ENCODE measurements at places on chromosomes 7 and 10.

DNA sequence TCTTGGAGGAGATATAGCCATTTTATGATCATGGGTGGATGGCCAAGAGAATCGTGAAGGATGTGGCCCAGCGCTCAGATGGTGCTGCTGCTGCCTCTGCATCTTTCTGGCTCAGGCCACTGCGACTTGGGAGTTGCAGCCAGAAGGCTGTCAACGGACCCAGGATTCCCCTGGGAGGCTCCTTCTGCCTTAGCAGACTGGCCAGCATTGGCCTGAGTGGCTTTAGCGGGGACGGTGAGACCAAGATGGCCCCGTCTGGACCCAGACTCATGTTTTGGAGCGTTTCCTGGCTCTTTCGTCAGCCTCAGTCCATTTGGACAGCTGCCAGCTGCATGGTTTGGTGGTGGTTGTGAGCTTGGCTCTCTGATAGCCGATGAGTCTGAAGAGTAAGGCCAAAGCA lies 97.2 kb downstream of the GALNT17 start:
- no peak for DNase-seq

DNA sequence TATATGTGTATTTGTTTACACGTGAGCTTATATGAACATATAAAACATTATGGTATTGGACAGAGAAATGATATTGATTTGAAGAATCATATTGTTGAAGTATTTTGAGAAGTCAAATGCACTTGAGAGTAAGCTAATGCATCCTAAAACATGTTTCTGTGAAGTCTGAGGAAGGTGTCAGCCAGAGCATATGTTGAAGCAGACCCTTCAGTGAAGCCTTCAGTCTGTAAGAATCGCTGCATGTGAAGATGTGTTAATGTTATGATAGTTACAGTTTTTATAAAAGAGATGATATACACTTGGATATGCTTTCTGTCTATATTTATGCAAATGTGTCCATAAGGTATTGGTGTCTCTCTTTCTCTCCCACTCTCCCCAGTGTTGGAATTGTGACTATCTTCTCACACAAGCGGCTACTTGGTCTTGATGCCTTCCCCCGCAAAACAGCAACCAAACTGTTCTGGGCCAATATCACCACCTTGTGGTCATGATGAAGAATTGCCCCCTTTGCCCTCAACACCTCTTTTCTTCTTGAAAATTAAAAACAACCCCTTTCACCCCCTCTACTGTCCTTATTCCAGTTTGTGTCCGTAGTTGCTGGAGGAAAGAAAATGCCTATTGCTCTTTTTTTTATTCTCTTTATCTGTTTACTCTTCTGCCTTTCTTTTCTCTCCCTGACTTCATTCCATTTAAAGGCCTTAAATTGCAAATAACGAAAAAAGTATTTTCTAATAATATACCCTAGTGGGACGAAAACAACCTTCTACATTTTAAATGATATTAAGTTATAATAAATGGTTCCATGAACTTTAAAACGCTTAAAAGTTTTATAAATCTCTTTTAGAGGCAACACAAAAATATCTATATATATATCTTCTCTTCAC lies 64.9 kb downstream of the IKZF1 start:
- no peak for DNase-seq

DNA sequence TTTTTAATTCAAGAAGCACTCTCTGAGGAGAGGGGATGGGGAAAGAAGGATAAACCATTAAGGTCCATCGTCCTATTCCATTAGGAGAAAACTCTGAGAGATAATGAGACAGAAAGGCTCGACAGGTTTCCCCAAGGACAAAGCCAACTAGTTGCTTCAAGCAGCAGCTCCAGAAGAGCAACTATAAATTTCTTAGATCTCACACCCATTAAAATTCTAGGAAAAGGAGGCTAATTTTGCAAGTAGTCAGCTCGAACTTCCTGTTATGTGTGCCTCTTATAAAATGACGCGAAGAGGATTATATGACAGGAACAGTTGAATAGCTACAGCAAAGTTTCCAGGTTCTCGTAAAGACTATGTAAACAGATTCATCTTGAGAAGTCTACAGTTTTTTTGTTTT lies 52.0 kb upstream of the ST8SIA6 start:
- no peak for DNase-seq

DNA sequence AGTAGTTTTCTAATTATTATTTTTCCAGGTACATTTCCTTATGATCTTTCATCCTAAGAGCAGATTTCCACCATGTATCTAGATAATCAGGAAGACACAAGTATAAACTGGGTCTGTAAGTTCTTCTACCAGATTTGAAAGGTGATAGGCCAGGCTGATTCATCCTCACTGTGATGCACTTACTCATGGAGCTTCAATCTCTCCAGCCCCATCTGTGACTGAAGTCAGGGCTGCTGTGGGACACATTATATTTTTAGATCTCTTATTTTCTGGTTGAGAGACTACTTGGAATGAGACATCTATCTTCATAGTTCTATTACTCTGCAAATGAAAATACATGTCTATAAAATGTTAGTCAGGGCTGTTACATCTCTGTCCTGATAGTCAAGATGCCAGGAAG lies 85.5 kb upstream of the SLC25A13 start:
- DNase-seq = no peak

DNA sequence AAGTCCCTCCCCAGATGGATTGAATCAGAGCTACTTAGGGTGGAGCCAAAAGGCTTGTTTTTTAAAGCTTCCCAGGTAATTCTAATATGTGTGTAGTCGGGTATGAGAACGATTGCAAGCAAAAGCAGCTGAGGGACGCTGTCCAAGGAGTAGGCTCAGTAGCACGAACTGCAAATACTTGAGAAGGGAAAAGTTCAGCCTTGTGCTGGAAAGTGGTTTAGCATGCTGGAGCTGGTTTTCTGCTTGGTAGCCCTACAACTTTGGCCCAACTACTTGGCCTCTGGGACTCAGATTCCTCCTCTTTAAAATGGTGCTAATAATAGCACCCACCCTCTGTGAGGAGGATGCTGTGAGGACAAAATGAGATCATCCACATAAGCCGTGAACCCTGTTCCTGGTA lies 76.2 kb downstream of the AHR start:
- no peak for DNase-seq

- no peak for DNase-seq
Measured at GRCh38 chr10:119313644-119314043, 106.3 kb downstream of the GRK5 start.

GRCh38 chr10:34102237-34102673 lies 712.8 kb downstream of the PARD3 start:
- DNase-seq = no peak

GRCh38 chr10:119401671-119402395 lies 140.7 kb downstream of the RGS10 start:
- no peak for DNase-seq

DNA sequence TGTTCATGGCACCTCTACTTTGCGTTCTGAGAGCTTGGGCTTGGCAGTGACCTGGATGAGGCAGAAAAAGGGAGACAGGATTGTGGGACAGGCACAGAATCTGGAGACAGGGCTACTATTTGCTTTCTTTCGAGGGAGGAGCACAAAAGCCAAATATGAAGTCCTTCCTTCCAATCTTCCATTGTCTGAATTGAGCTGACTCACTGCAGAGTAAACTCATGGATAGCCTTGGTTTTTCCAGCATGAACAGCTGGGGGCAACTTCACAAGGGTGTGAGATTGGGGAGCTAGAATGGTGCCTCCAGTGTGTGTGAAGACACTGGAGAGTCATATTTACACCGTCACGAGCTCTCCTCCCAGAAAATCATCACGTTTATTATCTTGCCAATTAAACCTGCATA lies 55.6 kb upstream of the NRP1 start:
- DNase-seq = no peak

DNA sequence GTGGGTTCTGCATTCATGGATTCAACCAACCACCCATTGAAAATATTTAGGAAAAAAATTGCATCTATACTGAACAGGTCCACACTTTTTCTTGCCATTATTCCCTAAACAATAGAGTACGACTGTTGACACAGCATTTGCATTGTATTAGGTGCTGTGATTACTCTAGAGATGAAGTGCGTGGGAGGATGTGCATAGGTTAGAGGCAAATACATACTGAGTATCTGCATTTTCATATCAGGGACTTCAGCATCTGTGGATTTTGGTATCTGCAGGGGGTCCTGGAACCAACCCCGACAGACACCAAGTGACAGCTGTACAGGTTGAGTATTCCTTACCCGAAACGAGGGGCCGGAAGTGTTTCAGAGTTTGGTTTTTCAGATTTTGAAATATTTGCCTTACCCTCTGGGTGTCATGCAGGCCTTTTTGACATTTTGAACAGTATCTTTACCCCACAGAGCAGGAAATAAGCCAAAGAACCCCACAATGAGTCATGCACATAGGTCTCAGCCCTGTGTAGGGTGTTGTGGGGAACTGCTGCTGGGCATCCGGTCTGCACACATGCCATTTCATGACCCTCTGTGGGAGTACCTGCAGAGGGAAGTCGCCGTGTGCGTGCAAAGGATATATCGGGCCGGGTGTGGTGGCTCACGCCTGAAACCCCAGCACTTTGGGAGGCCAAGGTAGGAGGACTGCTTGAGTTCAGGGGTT lies 14.5 kb downstream of the NUDT5 start:
- DNase-seq = no peak

Data from Caco-2 (cell line).